ENCODE measurements at places on chromosomes 2 and 18.
A peak's percentile ranks its signal among the peaks of the same experiment; 100 is the strongest.

GRCh38 chr18:54947091-54947490 is 12.2 kb downstream of the CCDC68 start:
- no peaks in the 10 kb centered on the region for H3K36me3 ChIP-seq
- no peak for DNase-seq
- no peak overlapping the region for H3K4me3 ChIP-seq
- H3K27me3 ChIP-seq = no peaks in the 10 kb centered on the region
- peaks cover 2% of the 10 kb centered on the region for H3K4me1 ChIP-seq

DNA sequence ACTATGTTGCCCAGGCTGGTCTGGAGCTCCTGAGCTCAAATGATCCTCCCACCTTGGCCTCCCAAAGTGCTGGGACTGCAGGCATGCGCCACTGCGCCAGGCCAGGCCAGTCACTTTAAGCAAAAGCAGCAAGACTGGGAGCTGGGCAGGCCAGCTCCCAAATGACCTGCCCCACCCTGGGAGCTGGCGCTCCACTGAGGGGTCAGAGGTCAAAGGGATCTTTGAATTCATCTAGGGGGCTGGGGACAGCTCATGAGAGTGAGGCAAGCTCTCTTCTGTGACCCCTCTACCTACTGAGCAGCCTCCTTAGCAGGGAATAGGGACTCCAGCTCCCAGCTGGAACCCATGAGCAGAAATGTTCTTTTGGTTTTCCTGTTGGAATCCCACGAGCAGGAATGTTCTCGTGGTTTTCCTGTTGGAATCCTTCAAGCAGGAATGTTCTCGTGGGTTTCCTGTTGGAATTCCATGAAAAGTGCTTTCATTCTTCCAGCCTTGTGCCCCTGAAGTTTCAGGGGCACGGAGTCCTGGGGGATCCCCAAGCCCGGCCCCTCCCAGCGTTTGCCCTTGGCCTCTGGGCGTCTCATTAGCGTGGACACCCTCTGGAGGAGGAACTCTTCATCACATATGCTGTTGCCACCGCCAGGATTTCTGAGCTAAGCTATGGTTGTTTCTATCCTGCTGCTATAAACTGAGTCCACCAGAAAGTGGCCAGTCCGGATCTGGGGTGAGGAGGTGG is 162.0 kb upstream of the HAAO start:
- no peaks in the 10 kb centered on the region for H3K36me3 ChIP-seq
- DNase-seq = no peak
- H3K4me3 ChIP-seq = no peak overlapping the region
- no peaks in the 10 kb centered on the region for H3K27me3 ChIP-seq

DNA sequence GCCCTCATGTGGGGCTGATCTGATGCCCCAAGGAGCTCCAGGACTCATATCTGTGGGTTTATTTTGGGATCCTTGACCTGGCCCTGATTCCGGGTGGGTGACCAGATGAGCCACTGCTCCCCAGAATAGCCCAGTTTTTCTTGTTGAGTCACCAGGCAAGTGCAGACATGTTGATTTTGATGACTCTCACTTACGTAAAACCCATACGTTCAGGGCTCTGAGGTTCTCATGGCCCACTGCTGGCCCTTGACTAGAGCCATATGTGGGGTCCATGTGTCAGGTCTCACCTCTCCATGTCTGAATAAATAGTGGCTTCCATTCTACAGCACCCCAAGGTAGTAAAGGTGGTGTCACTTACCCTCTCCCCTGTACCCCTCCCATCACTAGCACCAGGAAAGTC is 41.9 kb downstream of the CDC42EP3 start:
- H3K4me3 ChIP-seq = no peak overlapping the region
- H3K27ac ChIP-seq = no peak overlapping the region
- H3K4me1 ChIP-seq = peaks cover 19% of the 10 kb centered on the region
- H3K27me3 ChIP-seq = no peaks in the 10 kb centered on the region
- H3K36me3 ChIP-seq = no peaks in the 10 kb centered on the region
- DNase-seq = no peak

DNA sequence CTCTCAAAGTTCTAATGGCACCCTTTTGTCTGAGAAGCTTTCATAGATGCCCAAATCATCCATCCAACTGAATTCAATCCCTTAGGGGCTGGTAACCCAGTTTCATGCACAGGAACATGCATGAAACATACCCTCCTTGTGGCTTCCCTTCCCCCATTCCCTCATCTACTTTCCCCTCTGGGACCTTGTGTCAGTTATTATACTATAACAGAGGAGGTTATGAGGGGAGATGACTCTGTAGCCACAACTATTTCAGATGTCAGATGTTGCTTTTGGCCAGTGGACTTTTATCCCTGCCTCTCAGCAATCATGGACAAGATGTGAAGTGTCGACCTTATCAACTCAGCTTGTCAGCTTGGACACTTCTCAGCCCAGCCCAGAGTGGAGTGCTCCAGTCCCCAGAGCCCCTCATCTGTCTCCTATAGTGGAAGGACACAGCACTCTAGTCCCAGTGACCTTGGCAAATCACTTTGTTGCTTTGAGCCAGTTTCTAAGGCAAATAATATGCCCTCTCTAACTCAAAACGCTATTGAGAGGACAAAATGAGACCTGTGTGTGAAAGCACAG is 8.4 kb downstream of the DHRS9 start:
- H3K27ac ChIP-seq = no peak overlapping the region
- no peaks in the 10 kb centered on the region for H3K27me3 ChIP-seq
- no peak overlapping the region for H3K4me3 ChIP-seq
- H3K4me1 ChIP-seq = no peaks in the 10 kb centered on the region

- H3K27ac ChIP-seq = no peak overlapping the region
- H3K4me1 ChIP-seq = no peaks in the 10 kb centered on the region
- no peaks in the 10 kb centered on the region for H3K27me3 ChIP-seq
- no peak overlapping the region for H3K4me3 ChIP-seq
- no peaks in the 10 kb centered on the region for H3K36me3 ChIP-seq
Observed at GRCh38 chr18:64379662-64380061, 230.8 kb upstream of the LINC00305 start.

DNA sequence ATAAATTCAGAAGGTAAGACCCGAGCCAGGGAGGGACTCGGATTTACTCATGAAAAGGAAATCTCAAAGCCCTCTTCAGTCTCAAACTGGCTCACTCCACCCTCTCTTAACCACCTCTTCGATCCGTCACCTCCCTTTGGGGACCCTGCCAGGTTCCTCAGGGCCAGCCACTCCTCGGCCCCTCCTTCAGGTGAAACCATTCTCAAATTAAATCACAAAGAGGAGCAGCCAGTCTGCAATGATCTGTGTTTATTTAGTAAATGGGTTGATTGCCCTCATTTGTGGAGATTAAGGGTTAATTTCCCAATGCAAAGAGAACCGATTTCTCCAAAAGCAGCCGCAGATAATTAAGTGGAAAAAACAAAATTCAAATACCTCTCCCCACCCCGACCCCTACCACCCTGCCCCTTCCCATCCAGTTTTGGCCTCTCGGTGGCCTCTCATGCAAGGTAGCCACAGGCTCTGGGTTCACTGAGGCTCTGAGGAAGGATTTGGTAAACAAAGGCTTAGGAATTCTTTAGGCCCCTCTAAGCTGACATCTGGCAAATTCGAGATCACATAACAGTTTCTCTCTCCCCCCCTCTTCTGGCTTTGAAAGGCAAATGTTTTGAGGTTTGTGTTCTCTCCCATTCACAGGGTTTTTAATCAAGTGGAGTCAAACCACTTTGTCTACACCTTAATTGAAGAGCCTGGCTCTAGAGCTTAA is 10.3 kb upstream of the FZD7 start:
- no peaks in the 10 kb centered on the region for H3K27me3 ChIP-seq
- DNase-seq = no peak
- H3K4me3 ChIP-seq = no peak overlapping the region
- no peaks in the 10 kb centered on the region for H3K4me1 ChIP-seq
- no peaks in the 10 kb centered on the region for H3K36me3 ChIP-seq

DNA sequence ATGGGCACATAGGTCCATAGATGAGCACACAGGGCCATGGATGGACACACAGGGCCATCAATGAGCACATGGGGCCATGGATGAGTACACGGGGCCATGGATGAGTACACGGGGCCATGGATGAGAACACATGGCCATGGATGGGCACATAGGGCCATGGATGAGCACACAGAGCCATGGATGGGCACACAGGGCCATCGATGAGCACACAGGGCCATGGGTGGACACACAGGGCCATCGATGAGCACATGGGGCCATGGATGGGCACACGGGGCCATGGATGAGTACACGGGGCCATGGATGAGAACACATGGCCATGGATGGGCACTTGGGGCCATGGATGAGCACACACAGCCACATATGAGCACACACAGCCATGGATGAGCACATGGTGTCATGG is 192.6 kb upstream of the HDAC4 start:
- no peak overlapping the region for H3K27ac ChIP-seq

DNA sequence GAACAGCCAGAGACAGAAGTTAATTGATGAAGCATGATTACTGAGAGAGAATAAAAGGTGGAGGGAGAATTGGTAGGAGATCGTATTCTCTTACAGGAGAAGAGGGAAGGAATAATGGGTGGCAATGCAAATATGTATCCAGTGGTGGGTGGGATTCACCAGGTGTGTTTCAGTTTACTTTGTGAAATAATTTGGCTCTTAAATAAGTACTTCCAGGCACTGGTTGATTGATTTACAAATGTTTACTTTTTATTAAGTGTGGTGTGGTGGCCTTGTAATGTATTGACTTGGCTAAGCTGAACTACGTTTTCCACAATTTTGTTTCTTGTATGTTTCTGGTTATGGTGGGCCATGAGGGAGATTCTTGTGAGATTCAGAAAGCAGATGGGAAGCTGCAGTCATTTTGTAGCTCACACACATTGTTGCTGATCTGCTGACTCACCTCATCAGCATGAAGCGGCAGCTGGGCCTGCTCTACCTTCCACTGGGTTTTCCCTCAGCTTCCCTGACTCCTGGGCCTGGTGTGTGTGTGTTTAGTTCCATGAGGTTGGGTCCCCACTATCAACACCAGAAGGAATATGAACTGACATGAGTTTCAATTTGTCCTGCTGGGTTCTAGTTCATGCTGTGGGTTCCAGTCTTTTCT is 32.6 kb downstream of the MYL12B start:
- H3K36me3 ChIP-seq = no peaks in the 10 kb centered on the region
- no peak overlapping the region for H3K27ac ChIP-seq
- DNase-seq = no peak
- peaks cover 6% of the 10 kb centered on the region for H3K4me1 ChIP-seq
- no peak overlapping the region for H3K4me3 ChIP-seq

- H3K36me3 ChIP-seq = no peaks in the 10 kb centered on the region
- H3K4me1 ChIP-seq = peaks cover 7% of the 10 kb centered on the region
- no peak for DNase-seq
Observed at GRCh38 chr18:58766946-58767345, 95.7 kb downstream of the MALT1 start.

GRCh38 chr2:175490360-175490791 is 308.9 kb upstream of the ATP5MC3 start:
- DNase-seq = no peak
- H3K27ac ChIP-seq = no peak overlapping the region
- no peaks in the 10 kb centered on the region for H3K36me3 ChIP-seq
- H3K4me3 ChIP-seq = no peak overlapping the region
- no peaks in the 10 kb centered on the region for H3K4me1 ChIP-seq
- H3K27me3 ChIP-seq = no peaks in the 10 kb centered on the region

DNA sequence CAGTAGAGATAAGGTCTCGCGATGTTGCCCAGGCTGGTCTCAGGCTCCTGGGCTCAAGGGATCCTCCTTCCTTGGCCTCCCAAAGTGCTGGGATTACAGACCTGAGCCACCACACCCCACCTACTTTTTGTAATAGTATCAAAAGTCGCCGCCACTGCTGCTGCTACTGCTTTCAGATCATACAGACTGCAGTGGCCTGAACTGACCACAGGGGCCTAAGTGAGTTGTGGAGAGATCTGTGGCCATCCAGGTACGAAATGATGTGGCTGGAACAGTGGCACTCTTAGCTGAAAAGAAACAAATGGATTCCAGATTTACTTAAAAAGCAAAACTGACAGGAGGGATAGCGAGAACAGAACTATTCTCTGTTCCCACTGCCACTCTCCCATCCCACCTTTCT is 32.9 kb upstream of the POMC start:
- H3K27me3 ChIP-seq = no peaks in the 10 kb centered on the region
- no peaks in the 10 kb centered on the region for H3K36me3 ChIP-seq
- no peak for DNase-seq
- peaks cover 19% of the 10 kb centered on the region for H3K4me1 ChIP-seq
- H3K4me3 ChIP-seq = no peak overlapping the region

GRCh38 chr2:217798743-217799562 is 203.8 kb downstream of the TNS1 start:
- no peak overlapping the region for H3K4me3 ChIP-seq
- no peaks in the 10 kb centered on the region for H3K4me1 ChIP-seq
- peak; percentile 19 for DNase-seq
- H3K36me3 ChIP-seq = no peaks in the 10 kb centered on the region
- H3K27ac ChIP-seq = no peak overlapping the region

DNA sequence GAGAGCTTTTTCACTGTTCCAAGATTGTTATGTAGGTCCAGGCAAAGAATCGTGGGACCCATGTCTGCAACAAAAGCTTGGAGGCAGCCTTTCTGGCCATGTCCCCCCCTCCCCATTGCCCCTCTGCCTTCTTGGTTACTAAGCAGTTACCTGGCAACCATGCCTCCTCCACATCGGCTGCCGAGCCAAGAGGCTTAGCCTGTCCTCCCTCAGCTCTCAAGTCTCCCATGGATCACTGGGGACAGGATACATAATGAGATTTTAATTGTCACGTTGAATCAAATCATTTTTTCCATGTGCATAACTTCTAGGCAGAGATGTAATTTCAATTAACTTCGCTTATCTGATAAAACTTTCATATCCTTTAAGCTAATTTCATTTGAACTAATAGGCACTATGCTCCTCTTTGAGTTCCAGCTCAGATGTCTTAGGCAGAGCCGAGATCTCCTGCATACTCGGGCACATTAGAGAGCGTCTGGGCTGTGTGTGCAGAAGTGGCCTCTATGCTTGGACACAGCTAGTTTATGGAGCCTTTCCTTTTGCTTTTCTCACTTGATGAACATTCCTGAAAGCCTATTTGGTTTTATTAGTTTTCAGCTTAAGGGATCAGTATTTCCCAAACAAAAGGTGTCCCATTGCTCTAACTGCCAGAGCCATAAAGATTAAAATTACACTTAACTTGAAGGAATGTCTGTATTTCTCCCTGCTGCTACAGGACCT is 80.7 kb downstream of the LYPD1 start:
- H3K27me3 ChIP-seq = no peaks in the 10 kb centered on the region
- no peak for DNase-seq
- H3K36me3 ChIP-seq = no peaks in the 10 kb centered on the region
- H3K4me3 ChIP-seq = no peak overlapping the region

GRCh38 chr2:170002096-170002495 is 174.8 kb downstream of the UBR3 start:
- no peak overlapping the region for H3K27ac ChIP-seq
- no peak overlapping the region for H3K4me3 ChIP-seq
- no peaks in the 10 kb centered on the region for H3K4me1 ChIP-seq
- DNase-seq = no peak
- peaks cover 14% of the 10 kb centered on the region for H3K36me3 ChIP-seq

GRCh38 chr2:73701968-73702665 is 35.0 kb downstream of the TPRKB start:
- no peak for DNase-seq
- H3K4me3 ChIP-seq = no peak overlapping the region
- H3K27ac ChIP-seq = no peak overlapping the region
- no peaks in the 10 kb centered on the region for H3K27me3 ChIP-seq

DNA sequence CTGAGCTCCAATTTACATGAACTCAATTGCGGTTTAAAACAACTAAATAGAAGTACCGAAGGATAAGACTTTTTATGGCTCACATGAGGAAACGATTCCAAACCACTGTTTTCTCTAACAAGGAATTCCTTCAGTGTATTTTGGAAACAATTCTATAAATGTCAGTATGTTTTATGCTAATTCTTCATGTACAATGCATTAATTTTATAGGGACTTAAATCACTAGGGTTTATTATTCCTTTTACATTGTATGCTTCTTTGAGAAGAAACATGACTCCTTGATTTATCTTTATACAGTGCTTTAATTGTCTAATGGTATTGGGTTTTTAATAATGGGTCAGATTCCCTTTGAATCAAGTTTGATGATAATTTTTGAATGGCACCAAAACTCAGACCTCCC is 566.8 kb downstream of the EPHA4 start:
- H3K4me1 ChIP-seq = no peaks in the 10 kb centered on the region
- no peaks in the 10 kb centered on the region for H3K27me3 ChIP-seq
- H3K36me3 ChIP-seq = no peaks in the 10 kb centered on the region
